Activated CD4-positive, alpha-beta T cell treated with anti-CD3 and anti-CD28 coated beads, Interleukin-2, amount 10 ng/mL, durations not matched to agents 24 days and 14 days (primary cell): ENCODE measurements at places on chromosomes 11 and 22. TPM values are rescaled to one million over a fixed set of nuclear protein-coding genes. Genes with fewer than 3 reads are reported as not detected.

HTR3B gene
- not detected in 2 replicates for total RNA-seq

HEPACAM gene
- not detected in 2 replicates for total RNA-seq

NLRP14 gene
- total RNA-seq, result 0.09 and 0.21 TPM in 2 replicates

SAA1 gene
- total RNA-seq, result not detected in 2 replicates

LDHAL6A gene
- not detected in 2 replicates for total RNA-seq

DEFB131B gene
- not detected in 2 replicates for total RNA-seq

PKDREJ gene
- not detected in 2 replicates for total RNA-seq

LAYN gene
- total RNA-seq, result 6.4 and 6.7 TPM in 2 replicates

ART5 gene
- not detected in 2 replicates for total RNA-seq

CAVIN3 gene
- 35.7 and 36.0 TPM in 2 replicates for total RNA-seq

FOLR1 gene
- total RNA-seq, result not detected in 2 replicates

TIMP3 gene
- total RNA-seq, result not detected in 2 replicates

FAM83F gene
- 0.17 and 0.23 TPM in 2 replicates for total RNA-seq

KCNK4 gene
- total RNA-seq, result 0.23 and 0.24 TPM in 2 replicates

NCR3LG1 gene
- 4.4 and 4.5 TPM in 2 replicates for total RNA-seq

SLC6A5 gene
- not detected in 2 replicates for total RNA-seq

PLAAT5 gene
- total RNA-seq, result not detected in 2 replicates

TCN1 gene
- total RNA-seq, result not detected in 2 replicates

PPFIBP2 gene
- 1.2 and 1.6 TPM in 2 replicates for total RNA-seq

SLC22A9 gene
- not detected in 2 replicates for total RNA-seq

PVALB gene
- total RNA-seq, result not detected in 2 replicates

F2 gene
- 0.30 TPM in 1 of 2 replicates, not detected in the other for total RNA-seq
